ENCODE measurements at places on chromosomes 13 and 19. TPM values are rescaled to one million over a fixed set of nuclear protein-coding genes. Genes with fewer than 3 reads are reported as not detected.

The TMEM59L gene
- 0.32 TPM for total RNA-seq

DNA sequence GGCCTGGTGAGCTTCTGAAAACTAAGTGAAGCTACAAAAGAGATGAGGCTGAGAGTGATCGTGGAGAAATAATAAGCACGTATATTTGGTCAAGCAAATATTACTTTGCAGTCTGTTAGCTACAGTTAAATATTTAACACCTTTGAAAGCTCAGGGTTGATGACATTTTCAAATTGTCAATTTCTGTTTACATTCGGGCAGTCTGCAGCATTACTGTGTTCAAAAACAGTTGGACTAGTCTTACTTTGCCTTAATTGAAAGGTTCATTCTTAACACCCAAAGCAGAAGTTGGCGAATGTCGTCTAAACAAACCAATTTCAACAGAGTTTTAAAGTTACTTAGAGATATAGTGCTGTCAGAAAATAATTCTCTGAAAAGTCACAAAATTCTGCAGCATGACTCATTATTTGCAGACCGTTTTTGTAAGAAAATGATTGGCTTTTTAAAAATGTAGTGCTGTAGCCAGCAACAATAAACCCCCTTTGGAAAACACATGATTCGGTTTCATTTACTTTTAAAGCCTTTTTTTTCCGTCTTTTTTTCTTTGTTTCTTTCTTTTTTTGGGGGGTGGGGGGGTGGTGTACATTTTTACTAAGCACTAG lies 549.0 kb downstream of the GPC6 start:
- peak; percentile 49 for DNase-seq

DNA sequence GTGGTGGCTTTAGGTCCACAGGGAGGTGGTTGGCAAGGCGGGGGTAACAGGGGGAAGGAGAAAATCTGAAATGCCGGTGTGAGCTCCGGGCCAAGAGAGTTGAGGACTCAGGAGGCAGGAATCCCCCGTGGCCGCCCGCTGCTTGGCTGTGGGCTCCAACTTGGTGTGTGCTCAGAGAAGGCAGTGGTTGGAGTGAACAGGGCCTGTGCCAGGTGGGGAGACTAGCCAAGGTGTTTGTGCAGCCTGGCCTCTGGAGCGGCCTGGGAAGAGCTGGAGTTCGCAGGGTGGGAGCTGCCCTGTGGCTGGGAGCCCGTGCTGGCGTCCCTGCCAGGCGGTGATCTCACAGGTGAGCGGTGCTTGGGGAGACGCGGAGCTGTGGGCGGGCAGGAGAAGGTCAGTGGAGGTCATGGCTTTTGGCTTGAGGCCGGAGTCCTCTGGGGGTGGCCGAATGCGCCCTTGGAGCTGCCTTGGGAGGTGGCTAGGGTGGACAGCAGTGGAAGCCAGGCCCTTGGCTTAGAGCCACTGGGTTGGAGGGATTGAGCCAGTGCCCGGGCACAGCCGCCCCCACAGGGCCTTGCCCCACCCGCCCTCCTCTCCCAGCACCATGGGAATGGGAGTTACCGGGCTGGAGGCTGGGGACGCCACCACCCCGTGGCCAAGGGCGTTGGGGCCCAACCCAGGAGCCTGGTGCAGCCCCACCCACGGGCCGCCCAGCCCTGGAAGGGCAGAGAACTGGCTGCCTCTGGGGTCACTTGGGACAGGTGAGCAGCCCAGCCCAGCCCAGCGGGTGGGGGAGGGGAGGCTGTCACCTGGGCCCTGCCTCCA lies 7.1 kb upstream of the CIRBP start:
- no peak for DNase-seq

The SULT2B1 gene
- total RNA-seq: not detected

DNA sequence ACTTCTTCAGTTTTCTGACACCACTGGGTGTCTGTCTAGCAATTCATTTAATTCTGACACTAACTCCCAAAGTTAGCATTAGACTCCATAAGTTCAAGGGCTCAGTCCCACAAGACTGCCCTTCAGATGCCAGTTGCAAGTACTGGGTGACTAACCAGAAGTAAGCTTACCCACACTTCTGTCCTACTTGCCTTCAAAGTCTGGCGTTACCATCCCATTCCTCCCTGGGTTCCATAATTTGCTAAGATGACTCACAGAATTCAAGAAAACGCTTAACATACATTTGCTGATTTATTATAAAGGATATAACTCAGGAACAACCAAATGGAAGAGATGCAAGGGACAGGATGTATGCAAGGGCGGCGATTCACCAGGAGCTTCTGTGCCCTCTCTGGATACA lies 45.5 kb upstream of the NPAS1 start:
- no peak for DNase-seq

- no peak for DNase-seq
Observed at GRCh38 chr19:37583340-37583739, 11.3 kb downstream of the ZNF571 start.

The NRTN gene
- total RNA-seq: 0.32 TPM

DNA sequence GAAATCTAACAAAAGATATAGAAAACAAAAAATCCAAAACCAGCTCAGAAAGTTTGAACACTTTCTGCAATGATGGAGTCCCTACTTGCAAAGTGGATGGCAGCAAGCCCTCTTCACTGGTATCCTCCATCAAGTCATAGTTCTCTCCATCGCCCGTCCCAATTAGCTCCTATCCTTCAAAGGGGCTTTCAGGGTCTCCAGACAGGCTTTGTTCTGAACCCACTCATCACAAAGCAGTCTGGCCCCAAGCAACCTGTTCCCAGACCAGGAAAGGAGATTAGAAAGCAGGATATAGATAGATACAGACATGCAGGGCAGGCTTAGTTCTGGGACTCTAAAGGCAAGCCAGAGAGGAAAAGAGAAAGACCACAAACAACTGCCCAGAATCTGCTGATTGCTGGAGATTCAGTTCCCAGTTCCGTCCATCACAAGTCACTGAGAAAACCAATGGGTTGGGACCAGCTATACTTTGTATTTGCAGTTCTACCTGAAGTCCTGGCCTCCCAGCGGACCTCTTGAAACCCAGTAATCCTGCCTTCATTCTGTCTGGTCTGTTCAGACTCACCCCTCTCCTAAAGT lies 47.2 kb upstream of the EPHX3 start:
- DNase-seq: no peak

DNA sequence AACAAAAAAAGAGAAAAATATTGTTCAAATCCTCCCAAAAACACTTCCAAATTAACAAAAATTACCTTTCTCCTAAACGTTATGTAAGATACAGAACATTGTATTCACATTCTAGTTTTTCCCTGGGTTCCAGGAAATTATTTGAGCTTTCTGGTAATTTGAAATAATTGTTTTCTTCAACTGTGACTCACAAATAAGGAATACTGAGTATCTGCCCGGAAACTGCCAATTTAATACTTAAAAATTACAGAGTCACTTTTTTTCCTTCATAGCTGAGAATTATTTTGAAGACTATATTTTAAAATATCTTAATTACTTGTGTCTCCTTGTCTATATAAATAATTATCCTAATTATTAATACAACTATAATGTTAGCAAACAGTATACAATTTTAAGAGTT lies 709.0 kb upstream of the ARGLU1 start:
- no peak for DNase-seq

The PSG3 gene
- under 0.01 TPM for total RNA-seq

DNA sequence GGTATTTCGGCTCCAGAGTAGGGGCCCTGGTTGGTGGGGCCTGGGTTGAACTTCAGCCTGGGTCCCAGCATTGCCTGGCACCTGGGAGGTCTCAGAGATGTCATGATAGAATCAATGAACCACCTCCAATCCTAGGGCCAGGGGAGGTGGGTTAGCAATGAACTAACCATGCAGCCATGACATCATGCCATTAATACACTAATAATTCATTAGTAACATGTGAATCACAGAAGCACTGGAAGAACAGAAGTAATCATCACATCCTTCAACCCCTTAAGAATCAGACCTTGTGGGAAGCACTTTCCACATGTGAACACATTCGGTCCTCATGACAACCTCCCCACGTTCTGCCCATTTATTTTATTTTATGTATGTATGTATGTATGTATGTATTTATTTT lies 6.9 kb downstream of the NOSIP start:
- no peak for DNase-seq

The MBD3L3 gene
- total RNA-seq: not detected

Measured in fibroblast of villous mesenchyme (primary cell).